ENCODE measurements at places on chromosomes 7 and 10.

DNA sequence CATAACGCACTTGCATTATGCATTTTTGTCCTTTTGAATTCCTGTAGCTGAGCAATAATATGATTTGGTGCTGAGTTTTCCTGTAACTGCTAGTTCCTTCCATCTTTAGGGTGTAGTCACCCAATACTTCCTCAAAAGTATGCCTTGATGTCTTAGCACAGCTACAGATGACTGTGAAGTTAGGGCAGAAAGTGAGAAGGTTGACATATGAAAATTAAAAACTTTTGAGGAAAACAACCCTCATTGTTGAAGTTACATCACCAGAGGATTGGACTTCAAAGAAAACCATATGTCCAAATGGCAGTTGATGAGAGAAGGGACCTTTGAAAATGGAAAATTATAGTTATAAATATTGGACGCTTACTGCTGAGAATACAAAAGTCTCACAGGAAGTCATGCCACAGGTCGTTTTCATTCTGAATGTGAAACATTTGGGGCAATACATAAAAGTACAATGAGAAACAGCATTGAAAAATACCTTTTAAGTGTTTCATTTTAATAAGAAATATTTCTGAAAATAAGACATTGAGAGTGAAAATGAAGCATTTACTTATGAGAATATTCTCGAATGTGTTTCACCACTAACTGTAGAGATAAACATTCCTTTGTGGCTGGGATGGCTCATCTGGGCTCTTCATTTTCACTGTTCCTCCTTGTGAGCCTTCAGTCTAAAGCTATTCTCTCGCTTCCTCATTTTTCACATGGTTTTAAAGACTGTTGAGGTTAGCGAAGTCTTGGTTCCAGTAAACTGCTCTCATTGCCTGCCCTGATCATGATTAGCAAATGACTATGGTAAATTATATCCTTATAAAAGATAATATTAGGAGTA lies 61.4 kb upstream of the NME8 start:
- no peak for DNase-seq

- DNase-seq: no peak
These were observed 161.6 kb downstream of the ITGA8 start for GRCh38 chr10:15558136-15558535.

GRCh38 chr7:155593461-155594162 lies 47.3 kb upstream of the CNPY1 start:
- DNase-seq: no peak

- no peak for DNase-seq
These were observed 202.1 kb downstream of the TNS3 start for GRCh38 chr7:47379629-47380324.

DNA sequence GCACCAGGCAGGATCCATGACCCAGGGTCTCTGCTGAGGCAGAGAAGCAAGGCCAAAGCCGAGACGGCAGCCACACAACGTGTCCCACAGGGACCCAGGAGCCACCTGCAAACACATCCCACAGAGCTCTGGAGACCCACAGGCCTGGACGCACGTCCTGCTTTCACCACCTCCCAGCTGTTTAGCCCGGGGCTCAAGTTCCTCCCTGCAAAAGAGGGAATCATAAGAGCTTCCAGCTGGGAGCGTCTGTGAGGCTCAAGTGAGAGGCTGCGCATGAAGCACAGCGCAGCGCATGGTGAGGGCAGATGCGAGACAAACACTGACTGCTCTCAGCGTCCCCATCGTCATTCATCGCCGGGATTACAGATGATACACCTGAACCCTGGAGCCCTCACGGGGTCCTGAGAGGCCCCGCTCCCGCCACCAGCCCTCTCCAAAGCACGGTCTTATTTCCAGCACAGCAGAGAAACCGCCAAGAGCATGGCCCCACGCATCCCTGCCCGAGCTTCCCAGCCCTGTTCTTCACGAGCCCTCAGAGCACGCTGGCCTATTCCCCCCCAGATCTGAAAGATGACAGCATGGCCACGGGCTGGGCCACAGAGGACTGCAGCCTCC lies 88.7 kb downstream of the MAD1L1 start:
- DNase-seq: no peak

GRCh38 chr10:3720228-3721019 lies 64.6 kb downstream of the KLF6 start:
- no peak for DNase-seq

- DNase-seq: no peak
These were observed 61.5 kb downstream of the HBP1 start for GRCh38 chr7:107230334-107230733.

GRCh38 chr7:118169146-118169545 lies 14.8 kb upstream of the LSM8 start:
- no peak for DNase-seq

DNA sequence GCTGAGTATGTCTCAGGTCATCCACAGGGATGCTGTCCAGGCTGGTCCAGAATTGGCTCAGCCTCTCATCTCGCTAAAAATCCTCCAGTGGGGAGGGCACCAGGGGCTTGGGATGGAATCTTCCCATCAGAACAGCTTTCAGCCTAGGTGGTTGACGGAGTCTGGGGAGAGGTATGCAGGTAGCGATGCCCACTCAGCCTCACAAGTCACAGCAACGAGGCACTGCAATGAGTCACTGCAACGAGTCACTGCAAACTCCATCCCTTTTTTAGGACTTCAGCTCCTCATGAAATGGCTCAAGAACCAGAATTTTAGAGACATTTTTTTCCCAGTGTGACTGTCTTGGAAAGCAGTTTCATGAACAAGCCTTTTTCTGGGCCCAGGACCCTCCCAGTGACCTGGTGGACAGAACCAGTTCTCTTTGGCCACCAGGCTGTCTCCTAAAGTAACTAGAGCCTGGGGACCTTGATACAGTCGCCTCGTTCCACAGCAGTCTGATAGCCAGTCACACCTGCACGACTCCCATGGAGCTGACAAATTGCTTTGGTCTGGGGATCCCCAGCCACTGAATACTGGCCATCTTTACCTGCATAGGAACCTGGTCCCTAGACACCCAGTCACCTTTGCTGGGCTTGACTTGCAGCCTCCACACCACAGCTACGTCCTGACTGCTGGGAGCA lies 41.3 kb upstream of the PPP2R2D start:
- DNase-seq: no peak

DNA sequence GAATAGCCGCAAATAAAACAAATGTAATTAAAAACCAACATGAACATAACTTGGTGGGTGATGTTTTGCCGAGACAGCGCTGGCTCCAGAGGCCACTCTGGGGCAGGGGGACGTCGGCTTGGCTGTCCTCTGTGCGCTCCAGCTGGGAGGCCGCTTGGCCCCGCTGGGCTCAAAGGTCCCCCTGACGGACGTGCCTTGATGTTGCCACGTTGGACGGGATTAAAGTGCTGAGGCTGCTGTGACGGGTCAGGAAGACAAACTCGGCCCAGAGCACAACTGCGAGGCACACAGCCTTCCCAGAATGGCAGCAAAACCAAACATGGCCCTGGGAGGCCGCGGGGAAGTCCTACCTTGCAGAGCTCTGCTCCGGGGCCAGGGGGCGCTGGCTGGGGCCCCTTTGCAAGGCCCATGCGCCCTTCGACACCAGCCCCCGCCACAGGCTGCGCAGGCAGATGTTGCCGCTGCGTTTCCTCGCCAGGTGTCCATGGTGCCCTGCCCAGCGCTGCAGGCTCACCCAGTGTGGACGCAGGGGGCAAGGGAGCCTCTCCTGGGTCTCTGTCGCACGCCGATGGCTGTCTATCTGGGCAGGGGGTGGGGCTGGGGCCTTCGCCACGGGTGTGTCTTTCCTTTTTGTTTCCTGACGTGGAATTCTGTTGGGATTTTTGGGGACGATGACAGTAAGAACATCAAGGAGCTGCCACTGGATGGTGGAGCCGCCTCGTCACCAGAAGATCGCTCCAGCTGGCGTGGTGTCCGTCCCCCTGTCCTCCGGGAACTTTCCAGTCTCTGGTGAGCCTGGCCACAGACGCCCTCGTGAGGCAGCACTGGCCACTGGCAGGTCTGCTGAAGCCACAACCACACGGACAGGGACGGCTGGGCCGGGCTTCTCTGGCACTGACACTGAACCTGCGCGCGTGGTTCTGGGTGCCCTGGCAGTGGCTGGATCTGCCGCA lies 99.6 kb upstream of the DIP2C start:
- DNase-seq: no peak

DNA sequence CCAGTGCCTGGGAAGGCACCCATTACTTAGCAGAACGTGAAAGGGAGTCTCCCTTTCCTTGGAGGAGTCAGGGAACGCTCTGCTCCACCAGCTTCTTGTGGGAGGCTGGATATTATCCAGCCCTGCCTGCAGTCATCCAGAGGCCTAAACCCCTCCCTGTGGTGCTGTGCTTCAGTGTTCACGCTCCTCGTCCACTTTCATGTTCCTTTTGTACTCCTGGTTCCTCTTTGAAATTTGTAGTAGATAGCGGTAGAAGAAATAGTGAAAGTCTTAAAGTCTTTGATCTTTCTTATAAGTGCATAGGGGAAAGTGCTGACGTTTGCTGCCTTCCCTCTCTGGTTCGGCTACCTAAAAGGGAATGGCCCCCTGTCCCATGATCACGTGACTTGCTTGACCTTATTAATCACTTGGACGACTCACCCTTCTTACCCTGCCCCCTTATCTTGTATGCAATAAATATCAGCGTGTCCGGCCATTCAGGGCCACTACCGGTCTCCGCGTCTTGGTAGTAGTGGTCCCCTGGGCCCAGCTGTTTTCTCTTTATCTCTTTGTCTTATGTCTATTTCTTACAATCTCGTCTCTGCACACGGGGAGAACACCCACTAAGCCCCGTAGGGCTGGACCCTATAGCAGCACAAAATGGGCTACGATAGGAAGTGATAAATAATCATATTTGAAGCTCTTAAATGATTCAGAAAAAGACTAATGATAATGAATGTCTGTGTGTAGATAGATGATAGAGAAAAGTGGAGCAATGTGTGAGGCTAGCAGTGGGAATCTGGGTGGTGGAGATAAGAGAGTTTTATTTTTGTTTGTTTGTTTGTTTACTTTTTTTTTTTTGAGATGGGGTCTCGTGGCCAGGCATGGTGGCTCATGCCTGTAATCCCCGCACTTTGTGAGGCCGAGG lies 5.8 kb upstream of the ESYT2 start:
- no peak for DNase-seq

DNA sequence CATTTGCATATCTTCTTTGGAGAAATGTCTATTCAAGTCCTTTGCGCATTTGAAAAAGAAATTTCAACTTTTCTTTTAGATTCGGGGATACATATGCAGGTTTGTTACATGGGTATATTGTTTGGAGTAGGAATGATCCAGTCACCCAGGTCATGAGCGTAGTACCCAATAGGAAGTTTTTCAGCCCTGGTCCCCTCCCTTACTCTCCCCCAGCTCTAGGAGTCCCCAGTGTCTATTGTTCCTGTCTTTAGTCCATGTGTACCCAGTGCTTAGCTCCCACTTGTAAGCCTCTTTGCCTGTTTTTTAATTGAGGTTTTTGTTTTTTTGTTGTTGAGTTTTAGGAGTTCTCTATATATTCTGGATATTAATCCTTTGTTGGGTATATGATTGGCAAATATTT lies 63.3 kb downstream of the SND1 start:
- DNase-seq: no peak

DNA sequence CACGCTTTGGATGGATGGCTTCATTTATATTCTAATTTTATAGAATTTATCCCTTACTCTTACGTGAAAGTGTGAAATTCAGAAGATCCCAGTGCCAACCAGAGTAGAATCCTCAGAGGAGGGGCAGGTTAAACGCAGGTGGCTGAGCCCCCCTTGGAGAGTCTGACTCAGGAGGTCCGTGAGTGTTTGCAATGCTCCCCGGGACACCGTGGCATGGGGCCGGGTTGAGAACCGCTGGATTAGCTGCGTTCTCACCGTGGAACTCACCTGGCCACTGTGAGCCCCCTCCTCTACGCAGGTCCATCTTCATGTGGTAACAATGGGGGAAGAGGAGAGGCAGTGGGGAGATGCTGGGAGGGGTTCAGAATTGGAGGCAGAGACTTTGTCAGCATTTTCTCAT lies 638.0 kb upstream of the MKI67 start:
- DNase-seq: no peak

DNA sequence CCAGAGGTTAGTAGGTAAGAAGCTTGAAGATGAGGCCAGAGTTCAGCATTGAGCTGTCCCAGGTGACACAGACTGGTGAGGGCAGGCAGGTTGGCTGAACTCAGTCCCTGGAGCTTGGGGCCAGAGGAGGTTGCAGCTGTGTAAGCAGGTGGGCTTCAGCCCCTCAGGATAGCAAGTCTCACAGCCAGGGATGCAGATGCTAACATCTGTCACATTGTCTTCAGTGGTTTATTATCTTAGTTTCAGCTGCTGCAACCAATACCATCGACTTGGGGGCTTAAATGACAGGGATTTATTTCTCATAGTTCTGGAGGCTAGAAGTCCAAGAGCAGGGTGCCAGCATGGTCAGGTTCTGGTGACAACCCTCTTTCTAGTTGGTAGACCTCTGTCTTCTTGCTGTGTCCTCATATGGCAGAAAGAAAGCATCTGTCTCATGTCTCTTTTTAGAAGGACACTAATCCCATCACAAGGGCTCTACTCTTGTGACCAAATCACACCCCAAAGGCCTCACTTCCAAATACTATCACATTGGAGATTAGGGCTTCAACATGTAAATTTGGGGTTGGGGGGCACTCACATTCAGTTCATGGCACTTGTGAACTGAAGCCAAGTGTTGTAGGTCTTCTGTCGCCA lies 146.2 kb downstream of the KIAA1217 start:
- no peak for DNase-seq

GRCh38 chr7:44172803-44173424 lies 16.3 kb downstream of the GCK start:
- no peak for DNase-seq

- no peak for DNase-seq
These were observed 6.0 kb downstream of the RGS10 start for GRCh38 chr10:119536508-119537025.

- no peak for DNase-seq
These were observed 237.4 kb downstream of the FOXP2 start for GRCh38 chr7:114652041-114652440.

GRCh38 chr7:14687241-14687640 lies 215.3 kb downstream of the DGKB start:
- no peak for DNase-seq

DNA sequence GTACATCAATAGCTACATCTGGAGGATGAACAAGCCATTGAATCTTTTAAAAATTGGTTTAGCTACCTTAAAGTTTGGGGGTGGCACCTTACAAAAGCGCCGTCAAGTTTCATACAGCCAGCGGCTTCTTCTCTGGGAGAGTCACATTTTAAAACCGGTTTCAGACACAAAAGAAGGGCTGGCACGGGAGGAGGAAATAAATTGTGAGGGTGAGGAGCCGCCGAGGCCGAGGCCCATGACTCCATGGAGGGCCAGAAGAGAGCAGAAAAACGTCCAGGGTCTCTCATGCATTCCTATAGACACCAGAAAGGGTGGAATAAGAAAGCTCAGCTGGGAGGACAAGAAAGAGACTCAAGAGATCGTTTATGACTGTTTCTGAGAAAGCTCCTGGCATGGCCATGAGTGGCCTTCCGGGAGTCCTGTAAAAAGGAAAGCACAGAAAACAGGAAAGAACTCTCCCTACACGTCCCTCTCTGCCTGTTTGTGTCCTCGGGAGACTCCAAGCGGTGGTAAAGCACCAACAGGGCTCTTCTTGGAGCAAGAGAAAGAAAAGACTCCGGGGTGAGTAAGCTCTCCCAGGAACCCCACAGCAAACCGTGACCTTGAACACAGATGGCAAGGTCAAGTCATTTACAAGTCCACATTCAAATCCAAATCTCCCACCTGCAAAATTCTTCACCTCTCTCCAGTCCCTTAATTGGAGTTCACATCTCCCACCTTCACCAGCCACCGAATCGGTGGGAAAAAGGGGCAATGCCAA lies 1.8 kb downstream of the FRAT2 start:
- DNase-seq: no peak
